ENCODE measurements at places on chromosomes 3 and 15. TPM values are rescaled to one million over a fixed set of nuclear protein-coding genes. Genes with fewer than 3 reads are reported as not detected.

DNA sequence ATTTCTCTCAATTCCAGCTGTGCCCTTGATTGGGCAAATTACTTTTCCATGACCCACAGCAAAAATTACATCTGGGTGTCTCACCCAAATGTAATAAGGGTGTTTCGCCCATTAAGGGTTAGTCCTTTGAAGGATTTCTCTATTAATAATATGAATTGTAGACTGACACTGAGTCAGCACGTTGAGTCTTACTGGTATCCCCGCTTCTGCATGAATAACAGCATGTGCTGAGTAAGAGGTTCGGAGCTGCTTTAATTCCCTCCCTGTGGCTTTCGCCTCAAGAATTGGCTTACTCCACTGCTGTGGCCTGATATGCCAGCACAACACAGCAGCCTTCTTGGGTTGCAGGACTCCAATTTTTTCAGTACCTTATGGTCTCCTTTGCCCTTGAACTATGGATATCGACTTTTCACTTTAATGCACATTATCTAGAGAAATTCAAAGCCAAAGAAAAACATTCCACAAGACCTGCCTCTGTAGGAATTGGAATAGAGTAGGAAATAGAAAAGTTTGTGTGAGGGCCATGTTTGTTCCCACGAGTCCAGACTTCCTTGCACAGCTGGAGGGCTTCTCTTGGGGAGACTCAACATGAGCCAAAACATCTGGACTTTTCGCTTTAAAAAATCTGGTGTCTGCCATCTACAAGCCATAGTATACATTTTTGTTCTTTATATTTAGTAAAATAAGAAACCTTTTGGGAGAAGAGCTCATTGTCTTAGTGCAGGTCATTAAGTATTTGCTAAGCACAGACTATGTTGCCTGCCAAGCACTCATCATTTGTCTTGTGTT is 20.7 kb upstream of the ERC2 start:
- DNase-seq: peak; percentile 43

GRCh38 chr3:192010490-192010889 is 549.5 kb downstream of the PYDC2 start:
- no peak for DNase-seq

DNA sequence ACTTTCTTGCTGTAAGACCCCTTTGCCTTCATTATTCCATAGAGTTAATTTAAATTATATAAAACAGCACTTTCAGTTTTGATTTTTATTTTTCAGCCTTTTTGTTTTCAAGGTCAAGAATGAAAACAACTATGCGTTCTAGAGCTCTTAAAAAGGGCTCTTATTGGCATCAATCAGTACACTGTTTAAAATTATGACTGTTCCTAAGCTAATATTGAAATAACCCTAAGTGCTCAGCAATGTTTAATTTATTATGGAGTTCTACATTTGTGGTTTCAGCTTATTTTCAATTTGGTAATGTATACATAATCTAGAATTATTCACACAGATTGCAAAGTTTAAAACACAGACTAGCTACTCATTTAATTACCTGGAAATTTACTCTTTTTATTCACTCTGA is 179.4 kb downstream of the MBNL1 start:
- no peak for DNase-seq

GRCh38 chr15:94704946-94705345 is 473.6 kb downstream of the MCTP2 start:
- DNase-seq: no peak

DNA sequence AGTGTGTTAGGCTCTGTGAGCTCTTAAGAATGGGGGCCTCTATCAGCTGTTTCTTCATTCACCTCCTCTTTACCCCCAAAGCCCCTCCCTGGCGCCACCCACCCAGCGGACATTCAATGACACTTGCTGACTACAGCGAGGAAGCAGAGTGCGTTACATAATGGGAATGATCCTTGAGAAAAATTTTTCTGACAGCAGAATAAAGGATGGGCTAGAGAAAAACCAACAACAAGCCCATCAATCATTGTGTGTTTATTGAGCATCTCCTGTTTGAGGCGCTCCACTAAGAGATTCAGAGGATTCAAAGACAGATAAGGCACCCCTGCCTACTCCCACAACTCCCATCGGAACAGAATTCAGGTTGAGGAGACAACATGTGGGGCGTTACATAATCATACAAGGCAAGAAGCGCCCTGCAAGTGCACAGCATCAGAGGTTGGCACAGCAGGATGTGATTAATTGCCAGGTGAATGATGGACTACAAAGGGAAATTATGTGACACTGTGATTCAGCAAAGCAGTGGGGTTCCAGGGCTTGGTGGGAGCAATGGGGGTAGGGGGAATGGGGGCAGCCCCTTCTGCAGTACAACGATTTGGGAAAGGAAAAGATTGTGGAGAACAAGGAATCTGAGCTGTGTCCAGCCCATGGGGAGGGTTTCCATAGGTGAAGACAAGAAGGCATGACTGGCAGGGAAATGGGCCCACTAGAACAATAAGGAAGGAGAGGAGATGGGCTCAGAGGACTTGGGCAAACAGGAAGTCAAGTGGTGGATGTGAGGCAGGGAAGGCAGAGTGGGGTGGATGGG is 141.3 kb upstream of the ATP2B2 start:
- no peak for DNase-seq

The PIGB gene
- polyA plus RNA-seq: 8.9 TPM

DNA sequence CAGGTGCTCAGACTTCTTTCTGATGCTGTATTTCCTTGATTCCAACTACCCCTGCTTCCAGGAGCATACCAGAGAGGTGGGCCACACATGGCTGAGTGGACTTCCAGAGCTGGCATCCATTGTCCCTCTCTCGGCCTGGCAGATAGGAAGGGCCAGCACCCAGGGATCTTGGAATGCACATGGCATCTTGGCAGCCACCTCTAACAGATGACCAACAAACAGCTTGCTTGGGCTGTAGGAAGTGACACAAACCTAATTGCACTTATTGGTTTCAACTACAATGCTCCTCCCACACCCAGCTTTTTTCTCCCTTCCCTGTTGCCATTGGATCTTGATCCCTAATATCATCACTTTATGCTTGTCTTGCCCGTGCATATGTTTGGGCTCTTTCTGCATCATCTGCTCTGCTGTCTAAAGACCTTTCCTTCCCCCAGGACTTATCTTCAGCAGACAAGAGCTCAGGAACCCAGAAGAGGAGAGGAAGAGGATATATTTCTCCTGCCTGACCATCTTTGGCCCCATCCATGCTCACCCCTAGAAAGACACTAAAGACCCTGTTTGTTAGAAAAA is 294.6 kb downstream of the NTRK3 start:
- no peak for DNase-seq

DNA sequence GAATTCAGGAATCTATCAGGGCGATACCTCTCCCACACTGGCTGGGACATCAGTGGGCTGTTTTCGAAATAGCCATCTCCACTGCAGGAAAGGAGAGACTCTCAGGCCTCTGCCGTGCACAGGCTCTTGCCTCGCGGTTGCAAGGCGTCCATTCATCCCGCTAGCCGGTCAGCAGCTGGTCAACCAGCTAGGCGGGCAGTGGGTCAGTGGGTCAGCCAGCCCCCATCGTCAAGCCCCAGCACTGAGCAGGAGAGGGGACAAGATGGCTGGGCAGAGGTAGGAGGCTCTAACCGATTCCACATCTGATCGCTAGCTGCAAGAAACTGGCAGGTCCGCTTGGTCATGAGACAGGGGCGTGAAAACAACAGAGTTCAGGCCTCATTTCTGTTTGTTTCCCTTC is 45.1 kb downstream of the MUC4 start:
- DNase-seq: no peak

The FAM43A gene
- polyA plus RNA-seq: 18.7 TPM

DNA sequence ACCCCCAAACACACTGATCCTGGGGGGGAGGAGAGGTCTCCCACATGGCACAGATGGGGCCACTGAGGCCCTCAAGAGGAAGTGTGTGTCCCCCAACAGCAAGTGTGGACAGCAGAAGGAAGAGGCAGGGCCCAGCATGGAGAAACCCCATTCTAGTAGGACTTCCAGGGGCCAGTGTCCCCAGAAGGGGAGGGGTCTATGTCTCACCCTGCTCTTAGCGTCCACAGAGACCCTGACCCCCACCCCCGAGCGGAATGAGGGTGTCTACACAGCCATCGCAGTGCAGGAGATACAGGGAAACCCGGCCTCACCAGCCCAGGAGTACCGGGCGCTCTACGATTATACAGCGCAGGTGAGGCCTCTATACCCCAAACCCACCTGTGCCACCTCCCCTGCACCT is 35.3 kb downstream of the TSPAN3 start:
- no peak for DNase-seq

DNA sequence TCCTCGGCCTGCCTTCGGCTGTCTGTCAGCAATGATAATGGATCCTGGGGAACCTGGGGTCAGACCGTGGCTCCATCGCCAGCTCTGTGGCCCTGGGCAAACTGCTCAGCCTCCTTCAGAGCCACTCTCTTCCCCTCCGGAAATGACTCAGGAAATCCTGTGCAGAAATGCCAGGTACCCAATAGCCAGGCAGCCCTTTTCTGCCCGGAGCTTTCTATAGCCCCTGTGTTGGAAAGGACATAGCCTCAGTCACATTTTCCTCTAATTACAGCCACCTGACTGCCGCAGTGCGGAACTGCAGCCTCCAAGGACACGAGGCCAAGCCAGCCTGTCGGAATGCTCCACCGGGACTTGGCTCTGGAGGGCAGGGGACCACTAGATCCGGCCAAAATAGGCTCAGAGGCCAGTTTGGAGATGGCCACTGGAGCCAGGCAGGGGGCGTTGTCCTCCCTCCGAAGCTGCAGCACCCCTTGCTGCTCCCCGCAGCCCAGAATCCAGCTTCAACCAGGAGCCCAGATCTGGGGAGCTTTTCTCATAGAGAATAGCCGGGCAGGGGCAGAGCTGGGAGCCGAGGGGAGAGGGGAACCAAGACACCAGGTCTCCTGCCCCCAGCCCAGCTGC is 11.6 kb upstream of the ZXDC start:
- DNase-seq: peak; percentile 49

- DNase-seq: no peak
Observed at GRCh38 chr3:164194842-164195241, 883.5 kb downstream of the SI start.

DNA sequence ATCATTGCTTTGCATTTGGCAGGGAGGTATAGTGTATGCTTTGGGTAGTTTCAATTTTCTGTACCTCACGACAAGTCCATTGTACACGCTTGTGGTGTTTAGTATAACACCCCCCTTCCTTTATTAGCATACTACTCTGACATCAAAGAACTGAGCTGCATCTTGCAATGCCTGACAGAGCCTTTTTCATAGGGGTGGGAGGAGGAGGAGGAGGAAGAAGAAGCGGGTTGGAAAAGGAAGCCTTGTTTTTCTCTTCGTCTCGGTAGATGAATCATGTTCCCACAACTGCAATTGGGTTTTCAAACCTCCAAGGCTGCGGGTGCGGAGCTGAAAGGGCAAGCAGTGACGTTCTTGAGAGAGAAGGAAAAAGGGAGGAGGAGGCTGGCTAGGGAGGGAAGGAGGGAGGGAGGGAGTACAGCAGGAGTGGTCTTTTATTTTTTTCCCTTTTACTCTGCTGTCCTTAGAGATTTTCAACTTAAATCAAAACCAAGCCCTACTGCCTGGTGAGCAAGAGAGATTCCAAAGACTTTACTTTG is 175.7 kb downstream of the KLHL25 start:
- DNase-seq: peak; percentile 90

The AMIGO3 gene
- 4.8 TPM for polyA plus RNA-seq

- no peak for DNase-seq
Observed at GRCh38 chr3:22228705-22229104, 477.7 kb upstream of the ZNF385D start.

The CLSTN2 gene
- 2.5 TPM for polyA plus RNA-seq

The TUSC7 gene
- not detected for polyA plus RNA-seq

Measured in hindlimb muscle (tissue), 1 donor.